HS-5 (cell line): ENCODE measurements at places on chromosomes 11 and 22.
A peak's percentile ranks its signal among the peaks of the same experiment; 100 is the strongest.

- DNase-seq: no peak
These were observed 6.2 kb upstream of the ALX4 start for GRCh38 chr11:44315947-44316658.

DNA sequence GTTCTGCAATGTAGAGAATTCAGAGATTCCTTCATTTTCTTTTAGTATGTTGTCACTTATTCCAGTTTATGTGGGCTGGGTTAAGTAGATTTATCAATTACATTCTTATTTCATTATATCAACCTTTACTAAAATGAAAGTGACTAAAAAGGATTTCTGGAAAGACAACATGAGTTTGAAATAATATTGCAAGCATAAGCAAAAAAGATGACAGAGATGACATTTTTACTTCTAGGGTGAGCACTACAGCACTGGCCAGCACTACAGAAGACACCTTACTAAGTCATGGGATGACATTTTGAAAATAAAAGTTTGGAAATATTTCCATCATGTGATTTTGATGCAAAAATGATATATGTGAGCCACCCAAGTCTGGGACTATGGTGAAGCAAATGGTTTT, 2.1 kb upstream of the USP47 start:
- DNase-seq: no peak

DNA sequence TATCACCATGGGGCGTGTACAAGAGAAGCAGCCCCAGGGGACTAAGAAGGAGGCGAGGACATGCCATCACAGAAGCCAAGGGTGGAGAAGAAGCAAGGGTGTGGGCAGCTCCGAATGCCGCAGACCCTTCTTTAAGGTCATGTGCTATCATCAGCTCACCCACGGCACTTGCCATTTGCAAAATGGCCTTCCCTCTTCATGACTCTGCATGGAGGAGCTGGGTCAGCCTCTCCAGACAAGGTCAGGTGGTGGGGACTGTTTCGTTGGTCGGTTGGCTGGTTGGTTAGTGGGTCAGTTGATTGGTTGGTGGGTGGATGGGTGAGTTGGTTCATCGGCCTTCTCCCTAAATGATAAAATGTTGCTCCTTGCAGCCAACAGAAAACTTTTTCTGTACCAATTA, 622.5 kb downstream of the TBC1D22A start:
- DNase-seq: no peak

GRCh38 chr11:94139416-94139815, 10.8 kb downstream of the PANX1 start:
- DNase-seq: no peak

- peak; percentile 80 for DNase-seq
These were observed at the start of gene NNMT for GRCh38 chr11:114295676-114296604. Gene NNMT (plus strand): TSS chr11:114296399. CDS start chr11:114296557, 158 bp downstream.

GRCh38 chr11:93653571-93653970, 7.9 kb upstream of the CEP295 start:
- no peak for DNase-seq

GRCh38 chr22:43238526-43239006, 51.6 kb upstream of the TTLL12 start:
- no peak for DNase-seq

DNA sequence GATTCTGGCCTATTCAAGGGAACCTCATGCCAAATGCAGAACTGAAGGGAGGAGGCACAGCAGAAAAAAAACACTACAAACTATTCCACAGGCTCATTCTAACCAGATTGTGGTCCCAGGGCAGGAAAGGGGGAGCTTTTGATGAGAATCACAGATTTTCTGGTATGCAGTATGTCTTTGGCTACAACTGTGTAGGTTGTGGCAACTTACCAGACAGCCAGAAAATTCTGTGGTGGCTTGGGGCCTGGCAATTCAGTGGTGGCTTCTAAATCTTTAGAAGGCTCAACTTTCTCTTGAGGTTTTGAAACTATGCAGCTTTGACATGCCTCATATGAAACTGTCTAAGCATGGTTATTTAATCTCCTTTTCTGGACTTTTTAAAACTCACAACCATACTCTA, 850.8 kb upstream of the CCDC90B start:
- no peak for DNase-seq
